ENCODE measurements at places on chromosomes 6 and 20.
A peak's percentile ranks its signal among the peaks of the same experiment; 100 is the strongest.

- peak; percentile 90 for DNase-seq
Measured at GRCh38 chr6:29632789-29633533, at the start of gene GABBR1. Gene GABBR1 (minus strand): TSS chr6:29633183. CDS start chr6:29632385, 798 bp downstream.

GRCh38 chr6:159898519-159898918, 7.7 kb downstream of the MAS1 start:
- DNase-seq = no peak

DNA sequence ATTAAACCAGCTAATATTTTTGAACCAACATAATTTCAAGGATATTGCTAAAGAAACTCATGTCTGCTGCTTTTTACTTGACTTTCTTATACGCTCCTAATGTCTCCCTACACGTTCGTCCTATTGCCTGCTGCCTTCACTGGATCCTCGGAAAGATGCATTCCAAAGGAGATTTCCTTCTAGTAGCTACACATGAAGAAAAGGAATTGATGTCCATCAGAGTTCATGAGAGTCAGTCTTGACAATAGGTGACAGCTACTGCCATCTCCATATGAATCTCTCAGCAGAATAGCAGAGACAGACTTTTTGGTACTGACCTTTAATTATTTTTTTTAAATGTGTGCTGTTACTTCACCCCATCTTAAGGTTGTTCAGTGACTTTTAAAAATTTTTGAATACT, 24.2 kb upstream of the COL9A1 start:
- DNase-seq = no peak

DNA sequence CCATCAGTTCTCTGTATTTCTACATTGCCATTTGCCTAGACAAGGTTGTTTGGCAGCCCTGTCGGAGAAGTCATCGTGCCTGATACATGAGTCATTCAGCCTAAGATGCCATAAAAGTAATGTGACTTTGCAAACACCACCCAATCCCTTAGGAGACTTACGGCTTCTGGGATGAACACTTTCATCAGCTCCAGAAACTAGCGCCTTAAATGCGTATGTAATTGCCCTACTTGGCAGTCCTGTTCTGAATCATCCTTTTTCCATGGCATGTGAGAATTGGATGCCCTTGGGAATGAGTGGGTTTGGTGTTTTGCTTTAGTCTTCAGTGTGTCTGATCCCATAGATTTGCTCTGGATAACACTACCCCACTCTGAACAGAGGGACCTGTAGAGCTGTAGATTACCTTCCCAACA, 158.5 kb downstream of the SASH1 start:
- no peak for DNase-seq

Measured in NCI-H69 (cell line).